OCI-M1 (cell line): ENCODE measurements at places on chromosomes 4 and X.

DNA sequence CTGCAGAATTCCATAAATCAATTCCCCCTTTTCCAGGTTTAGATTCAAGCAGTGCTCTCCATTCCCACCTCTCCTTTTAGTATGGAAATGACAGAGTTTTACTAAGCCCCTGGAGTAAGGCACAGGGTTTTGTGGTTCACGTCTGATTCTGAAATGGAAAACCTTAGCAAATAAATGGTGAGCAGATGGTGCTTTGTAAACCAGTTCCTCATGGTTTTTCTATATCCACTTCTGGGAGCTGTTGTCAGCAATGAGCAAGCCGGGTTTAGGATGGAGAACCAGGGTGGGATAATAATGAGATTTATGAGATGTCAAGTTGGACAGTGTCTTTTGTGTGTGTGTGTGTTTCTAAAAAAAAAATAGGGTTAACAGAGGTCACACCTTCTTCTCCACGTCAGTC, 113.8 kb upstream of the RBPJ start:
- DNase-seq = no peak

DNA sequence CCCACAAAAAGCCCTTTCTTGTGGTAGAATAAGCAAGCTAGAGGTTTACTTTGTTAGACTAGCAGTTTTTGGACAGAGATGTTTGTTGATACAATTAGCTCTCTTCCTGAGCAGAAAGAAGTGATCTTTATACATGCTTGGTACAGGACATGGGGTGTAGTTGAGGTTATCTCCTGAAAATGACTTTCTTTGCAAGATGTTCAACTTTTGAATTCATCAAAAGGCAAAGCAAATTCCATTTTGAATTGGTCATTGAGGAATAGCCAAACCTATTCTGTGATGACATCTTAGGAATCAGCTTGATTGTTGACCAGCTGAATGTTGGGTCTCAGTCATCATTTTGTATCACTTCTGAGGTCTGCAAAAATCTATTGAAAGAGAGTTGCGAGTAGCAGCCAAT, 3.8 kb downstream of the CPE start:
- no peak for DNase-seq

DNA sequence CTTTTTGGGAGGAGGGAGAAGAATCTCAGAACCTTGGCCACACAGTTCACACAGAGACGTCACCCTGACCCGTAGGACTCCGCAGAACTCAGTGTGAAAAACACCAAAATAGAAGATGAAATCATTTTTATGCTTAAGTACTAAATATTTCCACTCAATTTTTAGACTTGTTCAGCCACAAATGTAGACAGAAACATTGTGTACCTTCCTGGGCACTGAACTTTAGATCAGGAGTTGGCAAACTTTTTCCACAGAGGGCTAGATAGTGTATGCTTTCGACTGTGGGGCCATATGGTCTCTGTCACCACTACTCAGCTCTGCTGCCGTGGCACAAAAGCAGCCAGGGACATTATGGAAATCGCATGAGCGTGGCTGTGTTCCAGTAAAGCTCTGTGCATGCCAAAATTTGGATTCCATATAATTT, 61.8 kb upstream of the STOX2 start:
- DNase-seq = no peak

DNA sequence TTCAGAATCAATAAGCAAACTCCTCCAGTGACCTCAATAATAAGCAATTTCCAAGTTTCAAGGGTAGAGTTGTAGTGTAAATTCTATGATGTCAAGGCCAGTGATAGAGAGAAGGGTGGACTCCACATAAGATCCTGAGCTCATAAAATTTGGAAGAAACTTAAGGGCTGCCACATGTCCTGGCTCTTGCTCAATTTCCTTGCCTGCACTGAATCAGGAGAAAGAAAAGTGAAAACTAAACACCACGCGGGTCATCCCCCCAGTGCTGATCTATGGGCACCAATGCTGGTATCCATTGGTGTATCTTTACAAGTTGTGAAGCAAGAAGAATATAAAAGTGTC, 392.0 kb upstream of the INTU start:
- no peak for DNase-seq

DNA sequence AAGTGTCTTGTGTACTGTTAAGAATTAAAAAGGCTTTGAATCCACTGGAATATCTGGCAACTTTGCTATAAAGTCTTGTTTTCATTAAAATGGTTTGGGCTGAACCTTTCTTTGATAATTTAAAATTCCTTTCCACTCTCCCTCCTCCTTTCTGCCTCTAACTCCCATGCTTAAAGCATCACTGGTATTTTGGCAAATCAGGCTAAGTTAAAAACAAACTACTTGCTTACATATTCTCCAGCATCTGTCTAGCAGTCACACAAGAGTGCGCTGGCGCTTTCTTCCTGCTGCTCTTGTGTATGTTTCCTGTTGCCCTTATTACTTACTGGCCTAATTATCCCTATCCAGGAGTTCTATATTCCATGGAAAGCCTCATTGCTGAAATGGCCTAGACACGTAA, 136.6 kb downstream of the VEGFC start:
- no peak for DNase-seq

DNA sequence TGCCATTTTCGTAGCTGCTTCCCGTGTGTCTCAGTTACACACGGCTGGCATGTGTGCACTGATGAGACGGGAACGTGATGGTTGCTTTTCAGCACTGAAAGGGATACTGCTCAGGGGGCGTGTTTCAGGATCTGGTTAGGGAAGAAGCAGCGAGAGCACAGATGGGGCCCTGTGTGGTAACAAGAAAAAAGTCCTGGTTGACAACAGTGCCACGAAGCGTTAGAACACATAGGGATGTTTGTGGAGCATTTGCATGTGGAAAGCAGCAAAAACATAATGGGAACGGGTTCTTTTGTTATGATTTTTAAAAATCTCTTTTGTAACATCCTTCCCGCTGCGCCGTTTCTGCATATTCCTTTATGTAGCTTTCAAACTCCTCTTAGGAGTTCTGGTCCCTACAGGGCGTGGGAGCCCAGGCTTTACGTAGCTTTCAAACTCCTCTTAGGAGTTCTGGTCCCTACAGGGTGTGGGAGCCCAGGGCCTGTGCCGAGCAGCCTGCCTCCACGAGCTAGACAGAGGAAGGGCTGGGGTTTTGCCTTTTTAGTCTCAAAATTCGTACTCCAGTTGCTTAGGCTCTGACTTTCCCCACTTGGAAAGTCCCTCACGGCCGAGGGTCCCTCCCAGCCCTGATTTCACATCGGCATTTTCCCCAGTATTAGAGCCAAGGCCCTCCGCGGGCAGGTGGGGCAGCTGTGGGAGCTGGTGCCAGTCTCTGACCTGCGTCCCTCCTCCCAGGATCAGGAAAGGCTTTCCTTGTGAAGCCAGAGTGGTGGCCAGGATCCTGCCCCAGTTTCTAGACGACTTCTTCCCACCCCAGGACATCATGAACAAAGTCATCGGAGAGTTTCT, 11.0 kb upstream of the MSANTD1 start:
- DNase-seq = no peak

DNA sequence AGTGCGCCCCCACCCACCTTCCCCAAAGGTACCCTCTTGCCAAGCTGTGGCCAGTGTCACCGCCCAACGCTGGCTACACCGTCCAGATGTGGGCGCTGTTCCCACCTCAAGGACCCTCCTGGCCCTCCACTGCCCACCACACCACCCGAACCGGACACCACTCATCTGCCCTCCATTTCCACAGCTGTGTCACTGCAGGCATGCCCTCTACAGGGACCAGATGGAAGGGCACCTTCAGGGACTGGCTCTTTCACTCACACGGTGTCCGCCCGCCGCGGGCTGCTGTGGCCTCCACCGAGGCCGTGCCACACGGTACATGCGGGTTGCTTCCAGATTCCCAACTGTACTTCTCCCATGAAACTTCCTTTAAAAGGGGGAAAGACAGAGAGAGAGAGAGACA, 87.7 kb downstream of the FAM53A start:
- DNase-seq = no peak

GRCh38 chr4:8052160-8052691, 106.4 kb downstream of the ABLIM2 start:
- DNase-seq = no peak

DNA sequence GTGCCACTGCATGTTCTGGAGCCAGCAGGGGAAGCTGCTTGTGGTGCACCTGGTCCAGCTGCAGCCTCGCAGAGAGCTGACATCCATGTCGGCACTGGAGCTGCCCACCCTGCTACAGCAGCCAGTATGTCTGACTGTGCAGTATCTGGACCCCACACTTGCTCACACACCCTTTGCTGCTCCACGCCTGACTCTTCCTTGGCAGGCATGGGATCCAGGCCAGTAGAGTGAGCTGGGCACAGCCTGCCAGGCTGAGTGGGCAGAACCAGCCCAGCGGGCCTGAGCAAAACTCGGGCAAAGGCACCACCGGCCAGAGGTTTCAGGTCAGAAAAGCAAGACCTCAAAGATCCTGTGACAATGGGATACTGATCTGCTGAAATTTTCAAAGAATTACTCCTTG, 690.1 kb downstream of the STPG2 start:
- DNase-seq = no peak

- peak; percentile 71 for DNase-seq
Measured at GRCh38 chrX:119729408-119730201, 28.8 kb upstream of the SOWAHD start.

GRCh38 chrX:134374910-134375309, 85.1 kb upstream of the HPRT1 start:
- DNase-seq = peak; percentile 41

DNA sequence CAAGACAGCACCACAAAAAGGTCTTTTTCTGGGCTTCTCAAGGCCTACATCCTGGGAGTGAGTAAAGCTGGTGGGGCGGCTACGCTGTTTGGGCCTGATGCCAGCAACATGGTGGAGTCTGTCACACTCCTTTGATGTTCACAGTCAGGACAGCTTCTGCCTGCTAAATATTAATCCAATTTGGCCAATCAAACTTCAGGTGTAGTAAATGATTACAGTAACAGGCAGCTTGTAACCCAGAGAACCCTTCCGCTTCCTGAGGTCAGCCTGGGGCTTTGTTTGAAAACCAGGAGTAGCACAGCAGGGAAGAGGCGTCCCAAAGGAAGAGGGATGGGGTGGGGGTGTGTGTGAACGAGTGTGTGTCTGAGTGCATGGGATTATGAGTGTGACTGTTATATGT, 220.4 kb downstream of the MAML3 start:
- no peak for DNase-seq

GRCh38 chr4:168907119-168907698, 102.8 kb downstream of the CBR4 start:
- no peak for DNase-seq
